Right ventricle myocardium superior (tissue), 1 donor: ENCODE measurements at places on chromosomes 1 and 21. TPM values are rescaled to one million over a fixed set of nuclear protein-coding genes. Genes with fewer than 3 reads are reported as not detected.

The IL19 gene
- total RNA-seq = not detected

The TNNT2 gene
- total RNA-seq = 9,128 TPM

GRCh38 chr1:48777219-48777895 lies 666 bp upstream of the BEND5 start:
- DNase-seq = no peak

GRCh38 chr1:166174108-166174507 lies 7.3 kb upstream of the FAM78B start:
- DNase-seq = peak; percentile 89

DNA sequence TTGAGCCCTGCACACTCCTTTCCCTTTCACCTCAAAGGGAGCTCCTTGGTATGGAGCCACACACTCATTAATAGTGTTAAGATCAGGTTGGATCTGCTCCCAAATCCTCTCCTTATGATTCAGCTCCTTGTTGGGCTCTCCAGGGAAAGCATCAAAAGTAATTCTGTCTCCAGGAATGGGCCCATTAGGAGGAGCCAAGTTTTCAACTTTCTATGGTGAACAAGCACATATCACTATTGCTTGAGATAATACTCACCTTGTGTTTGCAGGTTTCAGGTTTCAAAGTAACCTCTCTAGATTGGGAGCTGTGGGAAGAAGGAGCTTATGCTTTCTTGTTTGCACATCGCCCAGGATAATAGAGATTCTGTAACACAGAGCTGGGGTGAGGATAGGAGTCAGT lies 164.8 kb downstream of the TNFSF18 start:
- DNase-seq = no peak

GRCh38 chr1:234922987-234923386 lies 205.7 kb downstream of the TOMM20 start:
- DNase-seq = no peak

DNA sequence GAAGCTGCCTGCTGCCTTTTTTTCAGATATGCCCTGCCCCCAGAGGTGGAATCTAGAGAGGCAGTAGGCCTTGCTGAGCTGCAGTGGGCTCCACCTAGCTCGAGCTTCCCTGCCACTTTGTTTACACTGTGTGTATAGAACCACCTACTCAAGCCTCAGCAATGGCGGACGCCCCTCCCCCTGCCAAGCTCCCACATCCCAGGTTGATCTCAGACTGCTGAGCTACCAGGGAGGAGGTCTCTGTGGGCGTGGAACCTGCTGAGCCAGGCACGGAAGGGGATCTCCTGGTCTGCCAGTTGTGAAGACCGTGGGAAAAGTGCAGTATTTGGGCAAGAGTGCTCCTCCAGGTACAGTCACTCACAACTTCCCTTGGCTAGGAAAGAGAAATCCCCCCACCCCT lies 65.1 kb downstream of the MSH4 start:
- DNase-seq = no peak

GRCh38 chr1:224500796-224501195 lies 66.2 kb upstream of the WDR26 start:
- DNase-seq = no peak

DNA sequence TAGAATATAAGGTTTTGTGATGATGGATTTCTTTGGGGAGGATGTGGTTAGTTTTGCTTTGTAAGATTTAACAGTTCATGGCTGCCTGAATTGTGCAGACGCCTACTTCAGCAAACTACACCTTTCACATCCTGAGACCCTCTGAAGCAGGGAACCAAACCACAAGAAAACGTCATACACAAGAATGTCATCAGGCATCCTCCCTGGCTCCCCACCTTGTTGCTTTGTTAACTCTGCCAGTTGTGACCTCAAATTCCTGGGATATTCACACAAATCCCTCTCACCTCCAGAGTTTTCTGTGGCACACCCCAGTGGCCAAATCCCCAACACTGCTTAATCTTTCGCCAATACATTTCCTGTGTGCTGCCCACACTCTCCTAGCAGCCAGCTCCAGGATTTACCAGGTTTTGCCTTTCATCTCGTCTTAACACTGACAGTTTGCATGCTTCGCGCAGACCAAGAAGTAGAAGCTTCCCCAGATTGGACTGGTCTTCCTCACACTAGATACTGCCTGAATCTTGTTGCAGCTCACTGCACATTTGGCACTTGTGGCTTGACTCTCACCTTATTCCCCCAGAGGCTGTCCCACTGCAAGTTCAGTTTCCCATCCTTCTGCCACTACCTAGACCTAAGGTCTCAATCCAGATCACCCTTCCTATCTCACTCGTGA lies 51.1 kb upstream of the CTTNBP2NL start:
- DNase-seq = no peak

The LSS gene
- total RNA-seq = 57.9 TPM

DNA sequence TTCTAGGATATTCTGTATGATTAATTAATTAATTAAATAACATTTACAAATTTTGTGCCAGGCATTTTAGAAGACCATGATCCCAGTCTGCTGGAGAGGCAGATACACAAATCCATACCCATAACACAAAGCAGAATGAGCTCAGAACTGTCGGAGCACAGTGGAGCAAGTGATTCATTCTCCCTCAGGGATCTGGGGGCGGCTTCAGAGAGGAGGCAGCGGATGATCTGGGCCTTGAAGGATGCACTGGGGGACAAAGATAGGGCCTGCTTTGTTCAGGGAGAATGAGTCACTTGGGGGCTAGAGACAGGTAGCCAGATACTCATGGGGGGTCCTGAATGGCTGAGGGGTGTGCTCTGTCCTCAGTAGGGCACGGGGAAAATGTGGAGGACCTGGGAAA lies 50.9 kb upstream of the TRABD2B start:
- no peak for DNase-seq

The KPRP gene
- not detected for total RNA-seq

DNA sequence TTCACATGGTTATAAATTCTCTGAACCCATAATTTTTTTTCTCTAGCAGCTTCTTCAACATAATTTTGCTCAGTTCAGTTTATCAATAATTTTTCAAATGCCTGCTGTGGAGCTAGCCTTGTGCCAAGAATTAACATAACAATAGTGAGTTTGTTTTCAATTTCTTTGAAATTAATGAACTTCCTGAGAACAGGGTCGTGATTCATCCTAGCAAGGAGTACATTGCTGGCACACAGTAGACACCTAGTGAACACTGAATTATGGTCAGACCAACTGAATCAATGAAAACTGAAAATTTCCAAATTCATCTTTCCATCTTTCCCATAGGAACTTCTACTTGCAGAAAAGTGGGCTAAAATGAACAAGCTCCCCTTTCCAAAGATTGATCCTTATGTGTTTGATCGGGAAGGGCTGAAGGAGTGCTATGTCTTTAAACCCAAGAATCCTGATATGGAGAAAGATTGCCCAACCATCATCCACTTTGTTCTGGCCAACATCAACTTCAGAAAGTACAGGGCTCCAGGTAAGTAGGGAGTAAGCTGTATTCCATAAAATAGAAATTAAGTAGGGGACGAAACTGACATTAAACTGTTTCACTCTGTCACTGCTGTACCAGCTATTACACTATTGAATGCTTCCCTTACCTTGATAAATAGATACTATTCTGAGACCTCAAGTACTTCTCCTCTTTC lies 148.7 kb downstream of the PLA2G4A start:
- no peak for DNase-seq
